ENCODE measurements at places on chromosomes 4 and X.

GRCh38 chrX:115906276-115906675, 264.3 kb upstream of the AGTR2 start:
- no peak for DNase-seq

DNA sequence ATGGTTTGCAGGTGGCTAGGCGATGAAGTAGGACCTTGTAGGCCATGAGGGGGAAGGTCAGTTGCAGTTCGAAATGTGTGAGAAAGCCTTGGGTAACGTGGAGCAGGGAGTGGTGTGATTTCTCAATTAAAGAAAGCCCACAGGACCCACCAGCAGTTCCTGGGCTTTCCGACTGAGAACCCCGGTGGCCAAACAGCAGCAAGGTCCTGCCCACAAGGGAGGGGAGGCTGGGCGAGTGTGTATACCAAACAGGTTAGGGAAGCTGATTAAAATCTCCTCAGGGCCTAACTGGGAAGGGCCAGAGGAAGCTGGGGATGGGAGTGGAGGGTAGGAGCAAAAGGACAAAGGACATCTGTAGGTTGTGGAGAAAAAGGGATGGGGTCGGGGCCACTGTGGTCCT, 2.4 kb downstream of the ATP6AP1 start:
- peak; percentile 51 for DNase-seq

DNA sequence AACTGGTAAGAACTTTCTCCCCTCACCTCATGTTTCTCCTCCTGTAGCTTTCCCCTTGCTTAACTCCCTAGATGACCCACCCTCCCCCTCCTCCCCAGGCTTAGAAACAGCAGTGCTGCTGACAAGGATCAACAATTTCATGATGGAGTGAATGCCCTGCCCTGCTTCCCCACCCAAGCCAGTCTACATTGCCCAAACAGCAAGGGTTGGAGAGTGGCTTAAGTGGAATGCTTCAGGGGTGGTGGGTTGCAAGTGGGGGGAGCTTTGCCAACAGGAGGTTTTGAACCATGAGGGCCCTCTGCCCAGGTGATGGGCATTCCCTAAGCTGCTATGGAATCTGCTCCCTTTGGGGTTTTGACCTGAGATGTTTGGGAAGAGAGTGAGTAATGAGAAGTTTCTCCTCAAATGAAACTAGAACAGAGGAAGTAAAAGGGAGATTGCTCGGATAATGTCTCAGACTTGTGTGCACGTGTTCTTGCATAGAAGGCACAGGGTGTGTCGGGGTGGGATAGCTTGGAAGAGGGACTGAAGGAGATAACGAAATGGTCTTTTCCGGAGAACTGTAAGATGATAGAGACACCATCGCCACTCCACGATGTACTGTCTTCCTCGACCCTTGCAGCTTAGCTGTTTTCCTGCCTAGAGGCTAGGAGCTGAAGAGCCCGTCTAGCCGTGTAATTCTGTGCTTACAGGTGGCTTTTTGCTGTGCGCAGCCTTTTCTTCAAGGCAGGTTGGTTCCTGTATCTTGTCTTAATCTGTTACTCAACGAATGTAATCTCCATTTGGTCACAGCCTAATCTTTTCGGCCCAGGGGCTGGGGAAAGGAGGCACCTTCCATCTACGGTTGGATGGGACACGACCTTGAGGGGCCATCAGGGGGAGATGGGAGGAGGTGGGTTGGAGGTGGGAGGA, 10.1 kb downstream of the GDPD2 start:
- no peak for DNase-seq

DNA sequence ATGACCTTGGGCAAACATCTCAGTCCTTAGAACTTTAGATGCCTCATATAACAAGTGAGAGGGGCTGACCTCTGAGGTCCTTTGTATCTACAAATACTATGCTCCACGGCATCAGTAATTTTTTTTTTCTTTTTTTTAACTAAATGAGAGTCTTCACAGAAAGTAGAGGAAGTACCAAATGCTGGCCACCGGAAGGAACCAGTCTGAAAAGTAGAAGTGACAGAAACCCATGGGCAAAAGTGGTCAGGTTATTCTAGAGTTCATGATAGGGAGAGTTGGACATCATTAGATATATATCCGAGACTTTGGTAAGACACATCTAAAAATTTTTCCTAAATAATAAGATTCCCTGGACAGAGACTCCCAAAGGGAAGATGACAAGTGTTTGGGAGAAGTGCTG, 53.7 kb downstream of the COQ2 start:
- no peak for DNase-seq

GRCh38 chr4:31783311-31783710, 1063.1 kb downstream of the PCDH7 start:
- DNase-seq: no peak

Data from T47D (cell line).